GM12878 (cell line): ENCODE measurements at places on chromosomes 4 and X. TPM values are rescaled to one million over a fixed set of nuclear protein-coding genes. Genes with fewer than 3 reads are reported as not detected.

The USP26 gene
- not detected in 2 replicates for total RNA-seq

DNA sequence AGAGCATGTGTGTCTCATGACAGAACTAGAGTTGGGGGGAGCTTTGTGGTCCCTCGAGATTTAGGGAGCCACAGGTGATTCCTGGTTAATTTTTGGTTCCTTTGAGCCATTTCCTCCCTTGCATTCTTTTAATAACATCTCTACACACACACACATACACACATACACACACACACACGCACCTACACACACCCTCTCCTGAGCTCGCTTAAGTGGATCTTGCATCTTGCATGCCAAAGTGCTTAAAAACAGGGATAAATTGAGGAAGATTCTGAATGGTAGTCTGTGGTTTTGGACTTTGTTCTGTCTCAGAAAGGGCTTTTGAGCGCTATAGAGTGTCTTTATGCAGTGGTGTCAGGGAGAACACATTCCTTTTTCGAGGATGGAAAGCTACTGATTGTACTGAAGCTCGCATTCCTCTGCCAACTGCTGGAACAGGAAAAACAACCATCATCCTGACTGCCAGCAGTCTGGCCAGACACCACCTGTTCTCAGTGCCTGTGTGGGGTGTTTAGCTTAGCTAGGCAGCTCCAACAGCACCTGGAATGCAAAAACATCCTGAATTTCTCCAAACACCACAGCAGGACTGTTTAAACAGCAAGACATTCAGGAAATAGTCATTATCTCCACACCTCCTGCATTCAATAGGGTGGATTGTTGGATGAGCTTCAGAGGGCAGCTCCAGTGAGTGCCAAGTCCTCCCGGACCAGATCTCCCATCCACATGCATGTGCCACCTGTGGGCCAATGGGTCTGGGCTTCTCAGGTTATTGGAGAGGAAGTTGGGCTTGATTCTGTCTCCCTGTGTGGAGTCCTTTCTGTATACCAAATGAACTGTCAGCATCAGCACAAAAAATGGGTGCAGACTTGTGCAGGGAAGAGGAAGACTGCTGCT, 21.9 kb upstream of the IGFBP7 start:
- DNase-seq = no peak

The UGT2B11 gene
- not detected in 2 replicates for total RNA-seq

DNA sequence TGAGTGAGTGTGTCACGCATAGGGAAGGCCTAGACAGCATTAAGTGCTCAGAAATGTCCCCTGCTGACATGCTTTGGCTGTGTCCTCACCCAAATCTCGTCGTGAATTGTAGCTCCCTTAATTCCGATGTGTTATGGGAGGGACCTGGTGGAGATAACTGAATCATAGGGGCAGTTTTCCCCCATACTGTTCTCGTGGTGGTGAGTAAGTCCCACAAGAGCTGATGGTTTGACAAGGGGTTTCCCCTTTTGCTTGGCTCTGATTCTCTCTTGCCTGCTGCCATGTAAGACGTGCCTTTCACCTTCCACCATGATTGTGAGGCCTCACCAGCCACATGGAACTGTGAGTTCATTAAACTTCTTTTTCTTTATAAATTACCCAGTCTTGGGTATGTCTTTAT, 78.0 kb downstream of the NSUN7 start:
- no peak for DNase-seq

The CSAG2 gene
- total RNA-seq = not detected in 2 replicates

DNA sequence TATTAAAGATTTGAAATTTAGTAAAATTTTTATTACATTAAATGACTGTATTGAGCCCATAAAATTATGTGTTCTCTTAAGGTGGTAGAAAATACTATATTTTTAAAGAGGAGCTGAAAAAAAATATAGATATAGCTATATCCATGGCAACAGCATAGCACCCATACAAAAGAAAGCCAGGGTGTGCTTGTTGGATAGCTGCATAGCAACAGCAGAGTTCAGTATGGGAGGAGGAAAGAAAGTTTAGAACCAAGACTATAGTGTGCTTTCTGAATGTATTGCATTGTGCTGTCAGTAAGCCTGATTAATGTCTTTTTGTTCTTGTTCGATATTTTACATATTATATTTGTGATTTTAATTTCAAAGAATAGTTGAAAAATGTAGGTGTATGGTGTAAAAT, 78.4 kb downstream of the GRID2 start:
- no peak for DNase-seq

DNA sequence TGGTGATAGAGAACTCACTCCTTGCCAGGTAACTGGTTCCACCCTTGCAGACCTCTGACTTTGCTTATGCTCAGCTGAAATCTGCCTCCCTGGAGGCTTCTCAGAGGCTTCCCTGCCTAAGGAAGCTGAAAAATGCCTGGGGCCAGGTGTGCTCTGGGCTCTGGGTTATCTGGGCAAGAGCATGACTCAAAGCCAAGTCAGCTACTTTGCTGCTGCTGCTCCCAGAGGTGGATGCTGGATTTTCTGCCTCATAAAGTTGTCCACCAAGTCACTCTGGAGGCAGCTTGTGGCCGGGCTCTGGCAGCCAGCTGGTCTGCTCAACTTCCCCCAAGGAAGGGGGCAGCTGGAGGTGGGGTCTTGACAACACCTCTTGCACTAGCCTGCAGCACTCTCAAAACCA, 132.7 kb downstream of the PJA1 start:
- no peak for DNase-seq

DNA sequence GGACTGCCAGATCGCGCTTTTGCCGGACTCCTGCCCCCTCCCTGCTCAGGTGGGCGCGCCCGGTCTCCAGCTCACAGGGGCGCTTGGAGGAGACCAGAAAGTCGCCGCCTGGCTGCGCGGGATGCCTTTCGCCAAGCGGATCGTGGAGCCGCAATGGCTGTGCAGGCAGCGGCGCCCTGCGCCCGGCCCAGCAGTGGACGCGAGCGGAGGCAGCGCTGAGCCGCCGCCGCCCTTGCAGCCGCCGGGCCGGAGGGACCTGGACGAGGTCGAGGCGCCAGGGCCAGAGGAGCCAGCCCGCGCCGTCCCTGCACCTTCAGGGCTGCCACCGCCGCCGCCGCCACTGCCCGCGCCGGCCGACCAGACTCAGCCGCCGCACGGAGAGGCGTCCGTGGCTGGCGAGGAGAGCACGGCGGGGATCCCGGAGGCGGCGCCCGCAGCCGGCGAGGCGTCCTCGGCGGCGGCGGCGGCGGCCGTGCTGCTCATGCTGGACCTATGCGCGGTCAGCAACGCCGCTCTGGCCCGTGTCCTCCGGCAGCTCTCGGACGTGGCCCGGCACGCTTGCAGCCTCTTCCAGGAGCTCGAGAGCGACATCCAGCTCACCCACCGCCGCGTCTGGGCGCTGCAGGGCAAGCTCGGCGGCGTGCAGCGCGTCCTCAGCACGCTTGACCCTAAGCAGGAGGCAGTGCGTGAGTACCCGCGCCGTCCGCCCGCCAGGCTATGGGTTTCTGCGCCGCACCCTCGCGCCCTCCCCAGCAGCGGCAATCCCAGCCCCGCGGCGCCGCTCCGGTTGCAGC, 834 bp downstream of the NHS start:
- no peak for DNase-seq

The KIT gene
- total RNA-seq = not detected in 2 replicates

GRCh38 chr4:4391866-4392265, 5.0 kb downstream of the NSG1 start:
- no peak for DNase-seq

- DNase-seq = no peak
Observed at GRCh38 chr4:142314686-142315085, 531.4 kb downstream of the INPP4B start.

DNA sequence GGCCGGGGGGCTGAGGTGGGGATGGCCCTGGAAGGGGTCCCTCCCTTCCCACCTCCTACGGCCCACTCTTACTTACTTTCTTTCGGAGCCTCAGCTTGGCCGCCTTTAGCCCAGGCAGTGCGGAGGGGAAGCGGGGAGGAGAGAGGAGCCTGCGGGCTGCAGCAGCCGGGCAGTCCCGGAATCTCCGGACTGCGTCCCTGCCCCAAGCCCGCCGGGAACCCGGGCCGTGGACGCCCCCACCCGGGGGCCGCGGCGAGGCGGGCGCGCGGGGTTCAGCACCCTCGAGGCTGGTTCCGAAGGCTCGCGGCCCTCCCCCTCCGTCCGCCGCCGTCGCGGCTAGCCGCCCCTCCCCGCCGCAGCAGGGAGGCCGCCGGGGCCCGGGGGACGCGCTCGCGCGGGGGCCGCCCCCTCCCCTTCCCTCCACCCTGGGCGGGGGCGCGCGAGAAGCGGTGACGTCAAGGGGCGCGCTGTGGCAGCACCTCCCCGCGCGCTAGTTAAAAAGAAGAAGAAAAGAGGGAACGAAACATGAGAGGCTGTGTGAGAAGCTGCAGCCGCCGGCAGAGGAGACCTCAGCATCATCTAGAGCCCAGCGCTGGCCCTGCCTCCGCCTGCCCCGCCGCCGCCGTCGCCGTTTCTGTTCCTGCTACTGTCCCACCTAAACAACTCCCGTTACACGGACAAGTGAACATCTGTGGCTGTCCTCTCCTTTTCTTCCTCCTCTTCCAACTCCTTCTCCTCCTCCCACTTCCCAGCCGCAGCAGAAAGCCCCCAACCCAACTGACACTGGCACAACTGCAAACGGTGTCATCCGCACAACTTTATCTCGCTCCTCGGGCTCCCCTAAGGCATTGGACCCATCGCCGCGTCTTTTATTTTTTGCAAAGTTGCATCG, at the start of gene HHIP:
TSS of gene HHIP (plus strand) at position 526 of the 892 bp plus-strand sequence. CDS start 520 bp downstream, outside the sequence.
- no peak for DNase-seq

DNA sequence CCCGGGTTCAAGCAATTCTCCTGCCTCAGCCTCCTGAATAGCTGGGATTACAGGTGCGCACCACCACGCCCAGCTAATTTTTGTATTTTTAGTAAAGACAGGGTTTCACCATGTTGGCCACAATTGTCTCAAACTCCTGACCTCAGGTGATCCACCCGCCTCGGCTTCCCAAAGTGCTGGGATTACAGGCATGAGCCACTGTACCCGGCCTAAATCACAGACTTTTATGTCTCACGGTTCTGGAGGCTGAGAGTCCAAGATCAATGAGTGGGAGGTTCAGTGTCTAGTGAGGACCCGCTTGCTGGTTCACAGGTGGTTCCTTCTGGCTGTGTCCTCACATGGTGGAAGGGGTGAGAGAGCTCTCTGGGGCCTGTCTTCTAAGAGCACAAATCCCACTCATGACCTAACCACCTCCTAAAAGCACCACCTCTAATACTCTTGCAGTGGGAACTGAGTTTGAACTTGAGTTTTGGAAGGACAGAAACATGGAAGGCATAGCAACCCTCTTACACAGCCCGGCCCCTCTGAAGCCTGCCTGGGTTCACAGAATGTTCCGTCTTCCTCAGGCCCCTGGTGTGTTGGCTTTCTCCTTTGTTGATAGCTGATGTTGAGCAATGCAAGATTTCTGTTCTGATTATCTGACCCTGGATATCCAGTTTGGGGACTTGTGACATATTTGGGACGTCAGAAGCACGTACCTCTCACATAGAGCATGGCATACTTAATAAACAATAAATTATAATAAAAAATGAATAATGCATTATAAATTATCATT, 1.9 kb upstream of the AKAP17A start:
- no peak for DNase-seq

The DMRTC1B gene
- not detected in 2 replicates for total RNA-seq

- DNase-seq = no peak
Observed at GRCh38 chrX:105006103-105006502, 214.4 kb downstream of the TEX13A start.

DNA sequence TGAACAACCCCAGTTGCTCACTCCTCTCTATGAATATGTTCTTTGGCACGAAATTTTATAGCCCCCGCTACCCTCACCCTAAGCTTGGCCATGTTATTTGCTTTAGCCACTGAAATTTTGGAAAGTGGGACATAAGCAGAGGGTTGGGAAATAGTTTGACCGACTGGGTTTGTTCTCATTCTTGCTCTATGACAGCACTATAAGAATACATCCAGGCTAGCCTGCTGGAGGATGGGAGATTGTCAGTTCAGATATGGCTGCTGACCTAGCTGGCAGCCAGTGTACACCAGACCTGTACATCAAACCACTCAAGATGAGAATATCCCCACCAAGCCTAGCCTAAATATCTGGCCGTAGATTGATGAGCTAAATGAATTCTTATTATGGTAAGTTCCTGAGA, 298.1 kb downstream of the PDGFC start:
- DNase-seq = no peak

- DNase-seq = no peak
Observed at GRCh38 chr4:182819751-182820150, 97.4 kb downstream of the DCTD start.

DNA sequence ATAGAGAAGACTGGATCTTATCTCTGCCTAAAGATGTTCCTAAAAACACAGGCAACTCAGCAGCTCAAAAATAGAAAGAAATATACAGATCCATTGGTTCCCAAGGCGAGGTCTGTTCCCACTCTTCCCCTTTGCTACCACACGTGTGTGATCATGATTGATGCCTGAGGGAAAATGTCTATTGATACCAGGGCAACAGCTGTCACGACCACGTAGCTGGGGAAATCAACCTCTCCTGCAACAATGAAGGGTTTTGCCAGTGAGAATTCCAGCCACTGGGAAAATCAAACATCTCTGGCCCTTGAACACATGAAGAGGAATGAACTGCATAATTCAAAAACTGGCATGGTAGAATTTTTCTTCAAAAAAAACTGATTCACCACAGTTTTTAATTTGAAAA, 131.0 kb upstream of the MAP3K15 start:
- DNase-seq = no peak

GRCh38 chrX:6941041-6941440, 206.5 kb upstream of the STS start:
- no peak for DNase-seq

- no peak for DNase-seq
Observed at GRCh38 chr4:11223311-11223710, 205.4 kb downstream of the HS3ST1 start.

The ZNF630 gene
- 1.2 and 1.8 TPM in 2 replicates for total RNA-seq

DNA sequence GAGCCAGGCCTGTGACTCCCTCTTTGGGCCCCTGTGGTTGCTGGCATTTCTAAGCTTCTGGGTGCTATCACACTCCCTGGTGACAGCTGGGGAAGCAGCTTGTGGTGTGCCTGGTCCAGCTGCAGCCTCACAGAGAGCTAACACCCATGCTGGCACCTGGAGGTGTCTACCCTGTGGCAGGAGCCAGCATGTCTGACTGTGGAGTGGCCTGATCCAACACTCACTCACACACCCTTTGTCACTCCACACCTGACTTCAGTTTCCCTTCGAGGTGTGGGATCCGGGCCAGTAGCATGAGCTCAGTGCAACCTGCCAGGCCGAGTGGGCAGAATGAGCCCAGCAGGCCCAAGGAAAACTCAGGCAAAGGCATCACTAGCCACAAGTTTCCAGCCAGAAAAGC, 67.5 kb downstream of the TECRL start:
- no peak for DNase-seq

GRCh38 chr4:143189528-143189927, 4.8 kb downstream of the USP38 start:
- no peak for DNase-seq

DNA sequence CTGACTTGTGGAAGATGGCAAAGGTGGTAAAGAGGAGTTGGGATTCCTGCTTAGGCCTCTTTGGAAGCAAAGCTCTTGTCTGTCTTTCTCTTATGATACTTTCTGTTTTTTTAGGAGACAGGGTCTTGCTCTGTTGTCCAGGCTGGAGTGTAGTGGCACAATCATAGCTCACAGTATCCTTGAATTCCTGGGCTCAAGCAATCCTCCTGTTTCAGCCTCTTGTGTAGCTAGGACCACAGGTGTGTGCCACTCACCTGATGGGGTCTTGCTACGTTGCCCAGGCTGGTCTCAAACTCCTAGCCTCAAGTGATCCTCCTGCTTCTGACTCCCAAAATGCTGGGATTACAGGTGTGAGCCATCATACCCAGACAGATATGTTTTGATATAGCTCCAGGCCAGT, 19.3 kb upstream of the IGFBP7 start:
- DNase-seq = no peak
